GM20000 (cell line): ENCODE measurements at places on chromosomes 2 and 18.

- peak; percentile 39 for DNase-seq
Observed at GRCh38 chr18:3454365-3455089, 4.6 kb downstream of the TGIF1 start.

- DNase-seq = peak; percentile 79
Observed at GRCh38 chr2:45974762-45975408, 322.3 kb upstream of the EPAS1 start.

DNA sequence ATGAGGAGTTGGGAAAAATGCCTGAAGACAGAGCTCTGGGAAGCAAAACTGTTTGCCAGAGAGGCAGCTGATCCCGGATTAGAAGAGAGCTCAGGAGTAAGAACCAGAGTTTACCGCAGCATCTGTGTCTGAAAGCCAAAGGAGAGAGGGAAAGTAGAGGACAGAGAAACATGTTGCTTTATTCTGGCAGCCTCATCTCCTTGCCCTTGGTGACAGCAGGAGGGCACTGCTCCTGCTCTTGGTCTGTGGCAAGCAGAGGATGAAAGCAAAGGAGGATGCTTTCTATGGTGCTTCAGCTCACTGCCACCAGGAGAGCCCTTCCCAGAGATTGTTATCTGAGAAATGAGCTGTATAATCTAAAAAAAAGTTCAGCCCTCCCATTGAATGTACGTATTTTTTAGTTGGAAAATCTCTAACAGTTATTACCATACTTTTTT is 7.7 kb downstream of the SLC1A4 start:
- no peak for DNase-seq

DNA sequence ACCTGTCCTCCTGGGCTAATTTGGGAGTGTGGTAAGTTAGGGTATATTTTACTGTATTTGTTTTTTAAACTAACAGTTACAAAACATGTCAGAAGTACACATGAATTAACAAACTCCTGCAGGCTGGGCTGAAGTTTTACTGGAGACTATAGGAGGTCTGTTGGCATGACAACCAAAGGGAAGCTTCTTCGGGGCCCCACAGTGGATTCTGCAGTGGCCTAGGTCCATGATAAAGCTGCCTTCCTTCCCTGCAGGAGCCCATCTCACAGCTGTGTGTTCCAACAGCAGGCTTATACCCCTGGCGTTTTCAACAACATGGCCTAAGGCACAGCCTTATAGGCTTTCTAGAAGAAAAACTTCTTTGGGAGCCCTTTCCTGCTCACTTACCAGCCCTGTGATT is 128.0 kb upstream of the SETBP1 start:
- DNase-seq = no peak

- DNase-seq = no peak
Observed at GRCh38 chr2:161369311-161369710, 46.8 kb upstream of the TBR1 start.

DNA sequence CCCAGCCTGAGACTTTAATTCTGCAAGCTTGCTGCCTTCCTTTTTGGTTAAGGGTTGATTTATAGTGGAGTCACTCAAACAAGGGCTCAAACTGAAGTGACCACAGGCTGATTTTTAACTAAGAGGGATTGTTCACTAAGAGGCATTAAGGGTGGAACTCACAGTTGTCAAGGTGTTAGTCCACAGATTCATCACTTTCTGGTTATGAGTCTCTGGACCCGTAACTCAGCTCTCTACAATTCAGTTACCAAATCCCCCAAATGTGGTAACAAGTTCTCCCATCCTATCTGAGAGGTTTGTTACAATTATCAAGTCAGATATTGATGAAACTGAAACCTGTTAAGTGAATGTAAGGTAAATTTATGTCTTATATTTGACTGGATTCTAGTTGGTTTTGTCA is 185.9 kb upstream of the KLHL14 start:
- DNase-seq = no peak

- peak; percentile 92 for DNase-seq
Observed at GRCh38 chr2:241950413-241951315, 81.1 kb downstream of the RTP5 start.

GRCh38 chr2:99888617-99889016 is 253.8 kb downstream of the AFF3 start:
- no peak for DNase-seq

- no peak for DNase-seq
Observed at GRCh38 chr18:50629148-50629631, 69.3 kb downstream of the MAPK4 start.

GRCh38 chr2:98134172-98135005 is 47.4 kb downstream of the VWA3B start:
- DNase-seq = peak; percentile 82

DNA sequence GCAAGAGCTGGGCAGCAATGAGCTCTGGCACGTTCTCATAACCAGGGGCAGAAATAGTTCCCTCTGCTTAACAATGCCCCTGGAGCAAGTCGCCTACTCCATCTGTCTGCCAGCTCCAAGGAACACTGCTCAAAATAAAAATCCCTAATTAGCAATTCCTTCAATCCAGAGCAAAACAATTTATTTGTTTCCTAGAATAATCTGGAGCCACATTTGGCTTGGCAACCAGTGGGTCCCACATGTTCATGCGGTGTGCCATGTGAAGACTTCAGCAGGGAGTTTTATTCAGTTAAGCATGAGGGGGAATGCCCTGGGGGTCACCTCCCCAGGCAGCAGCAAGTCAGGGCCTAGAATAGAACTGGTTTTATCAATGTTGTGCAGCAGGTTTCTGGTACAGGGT is 7.6 kb upstream of the EGR4 start:
- DNase-seq = no peak

DNA sequence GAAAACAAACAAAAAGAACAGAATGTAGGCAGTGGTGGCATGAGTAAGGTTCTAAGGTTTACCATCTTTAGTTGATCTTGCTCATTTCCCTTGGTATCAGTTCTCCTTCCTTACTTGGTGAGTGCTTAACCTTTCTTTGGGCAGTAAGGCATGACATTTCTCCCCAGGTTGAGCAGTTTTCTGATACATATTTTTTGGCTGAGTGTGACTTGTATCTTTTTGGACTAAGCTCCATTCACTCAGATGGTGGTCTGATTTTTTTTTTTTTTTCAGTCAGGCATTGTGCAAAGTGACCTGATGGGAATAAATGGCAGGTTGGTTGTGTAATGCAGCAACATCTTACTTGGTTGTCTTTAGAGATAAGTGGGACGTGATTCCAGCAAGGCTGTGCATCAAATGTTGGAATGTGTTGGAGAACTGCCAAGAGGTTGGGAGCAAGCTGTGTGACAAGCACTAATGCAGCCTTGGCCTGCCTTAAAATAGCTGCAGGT is 15.1 kb downstream of the SPTBN1 start:
- no peak for DNase-seq

DNA sequence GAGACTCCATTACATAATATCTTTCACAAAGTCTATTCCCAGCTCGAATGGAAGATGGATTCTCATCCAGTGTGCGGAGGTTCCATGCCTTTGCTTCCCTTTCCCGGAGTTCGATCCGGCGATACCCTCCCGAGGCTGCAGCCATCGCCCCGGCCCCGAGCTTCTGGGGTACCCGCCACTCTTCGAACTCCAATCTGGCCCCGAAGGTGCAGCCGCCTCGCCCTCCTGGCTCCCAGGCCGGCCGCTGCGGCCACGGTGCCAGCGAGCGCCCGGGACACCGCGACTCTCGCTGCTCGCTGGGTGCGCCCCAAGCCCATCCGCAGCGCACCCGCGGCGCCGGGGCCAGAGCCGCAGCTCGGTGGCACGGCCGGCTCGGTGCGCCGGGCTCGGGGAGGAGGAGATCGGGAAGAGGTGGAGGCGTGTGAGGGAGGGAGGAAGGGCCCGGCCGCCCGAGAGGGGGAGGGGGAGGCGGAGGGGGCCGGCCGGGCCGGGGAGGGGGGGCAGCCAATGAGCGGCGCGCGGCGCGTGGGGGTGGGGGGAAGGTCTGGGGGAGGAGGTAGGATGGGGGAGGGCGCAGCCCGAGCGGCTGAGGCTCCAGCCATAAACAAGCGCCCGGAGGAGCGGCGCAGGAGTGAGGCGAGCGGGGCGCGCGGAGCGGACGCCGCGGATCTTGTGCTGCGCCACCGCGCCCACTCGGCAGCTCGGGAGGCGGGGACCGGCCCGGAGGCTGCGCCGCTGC is at the start of gene CRIM1:
Gene CRIM1 (plus strand): TSS at position 628 of the 739 bp plus-strand sequence. CDS start 515 bp downstream, outside the sequence.
- DNase-seq = peak; percentile 86

- DNase-seq = peak; percentile 15
Observed at GRCh38 chr2:177239932-177240630, 24.4 kb downstream of the NFE2L2 start.

DNA sequence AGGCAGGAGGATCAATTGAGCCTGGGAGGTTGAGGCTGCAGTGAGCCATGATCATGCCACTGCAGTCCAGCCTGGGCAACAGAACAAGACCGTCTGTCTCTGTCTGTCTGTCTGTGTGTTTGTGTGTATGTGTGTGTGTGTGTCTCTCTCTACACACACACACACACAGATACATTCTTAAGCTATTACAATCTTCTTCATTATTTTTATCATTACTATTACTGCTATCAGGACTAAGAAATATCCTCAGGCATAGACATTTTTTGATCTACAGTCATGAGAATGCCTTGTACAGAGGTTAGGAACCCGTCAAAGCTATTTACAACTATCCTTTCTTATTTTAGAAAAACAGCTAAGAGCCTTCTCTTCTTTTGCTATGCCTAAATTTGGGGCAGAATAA is 207.4 kb downstream of the NEDD4L start:
- DNase-seq = no peak

DNA sequence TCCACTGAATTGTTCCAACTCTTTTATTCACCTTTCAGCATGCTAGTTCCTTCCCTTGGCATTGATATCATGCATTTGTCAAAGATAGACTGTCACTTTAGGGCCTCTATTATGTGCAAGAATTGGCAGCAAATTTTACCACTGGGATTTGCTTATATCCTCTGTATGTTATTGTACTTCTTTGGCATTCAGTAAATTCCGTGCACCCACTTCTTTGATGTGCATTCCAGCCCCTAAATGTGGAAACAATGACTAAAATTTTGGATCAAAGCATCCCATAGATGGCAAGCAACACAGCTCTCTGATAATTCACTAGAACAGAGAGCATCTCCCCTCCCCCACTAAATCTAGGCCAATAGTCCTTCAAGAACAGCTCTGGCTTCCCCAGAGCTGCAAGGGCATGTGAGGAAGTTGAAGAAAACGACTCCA is 399.0 kb upstream of the HNRNPA3 start:
- DNase-seq = no peak

GRCh38 chr2:48467637-48468036 is 62.3 kb upstream of the STON1 start:
- no peak for DNase-seq

DNA sequence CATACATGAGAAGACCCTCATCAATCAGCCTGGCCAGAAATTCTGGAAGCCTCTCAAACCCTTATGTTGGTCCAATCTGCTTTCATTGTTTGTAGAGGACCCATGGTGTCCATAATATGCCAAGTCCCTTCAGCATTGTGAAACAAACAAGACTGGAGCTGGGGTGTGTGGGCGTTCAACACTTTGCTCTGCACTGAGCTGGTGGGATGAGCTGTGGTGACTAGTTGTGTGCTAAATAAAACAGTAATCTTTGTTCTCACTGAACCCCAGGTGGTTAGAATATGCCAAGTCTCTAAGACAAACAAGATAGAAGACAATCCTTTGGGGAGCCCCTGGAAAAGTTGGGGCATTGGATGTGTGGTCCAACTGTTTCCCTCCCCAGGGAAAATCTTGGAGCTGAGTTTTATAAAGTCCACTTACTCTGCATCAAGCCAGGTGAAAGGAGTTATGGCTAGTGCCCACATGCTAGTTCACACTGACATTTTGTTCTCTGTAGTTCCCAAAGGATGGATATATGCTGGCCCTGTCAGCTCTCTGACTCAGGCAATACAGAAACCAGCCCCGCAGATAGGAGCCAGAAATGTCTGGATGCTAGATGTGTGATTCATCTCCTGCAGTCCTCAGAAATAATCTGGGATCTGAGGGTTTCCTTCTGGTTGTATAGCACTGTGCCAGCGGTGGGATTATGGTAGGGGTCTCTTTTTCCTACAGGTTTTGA is 260.2 kb downstream of the TMX3 start:
- no peak for DNase-seq

DNA sequence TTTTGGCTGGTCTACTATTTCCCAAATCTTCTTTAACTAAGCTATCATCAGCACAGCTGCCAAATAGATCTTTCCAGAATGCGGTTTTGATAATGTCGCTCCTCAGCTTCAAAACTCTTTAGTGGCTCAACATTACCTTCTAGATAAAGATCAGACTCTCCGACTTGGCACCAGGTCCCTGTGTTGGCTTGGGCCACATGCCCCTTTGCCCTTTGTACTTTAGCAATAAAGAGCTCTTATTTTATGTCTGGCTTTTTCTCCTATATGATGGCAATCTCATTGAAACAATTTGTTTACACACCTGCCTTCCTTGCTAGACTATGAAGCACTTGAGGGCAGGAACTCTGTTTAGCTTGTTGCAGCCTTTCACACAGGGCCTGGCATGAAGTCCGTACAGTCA is 128.9 kb upstream of the GATA6 start:
- DNase-seq = no peak

GRCh38 chr2:95327861-95328260 is 30.7 kb downstream of the KCNIP3 start:
- no peak for DNase-seq

- DNase-seq = no peak
Observed at GRCh38 chr18:21345840-21346239, 103.8 kb downstream of the GREB1L start.

GRCh38 chr2:25056098-25056821 is 14.4 kb downstream of the EFR3B start:
- no peak for DNase-seq

GRCh38 chr18:69686861-69687260 is 260.8 kb downstream of the CD226 start:
- DNase-seq = no peak

GRCh38 chr2:98769784-98770183 is 38.9 kb upstream of the MGAT4A start:
- DNase-seq = no peak

- DNase-seq = no peak
Observed at GRCh38 chr2:206840999-206841398, 75.6 kb downstream of the FASTKD2 start.

DNA sequence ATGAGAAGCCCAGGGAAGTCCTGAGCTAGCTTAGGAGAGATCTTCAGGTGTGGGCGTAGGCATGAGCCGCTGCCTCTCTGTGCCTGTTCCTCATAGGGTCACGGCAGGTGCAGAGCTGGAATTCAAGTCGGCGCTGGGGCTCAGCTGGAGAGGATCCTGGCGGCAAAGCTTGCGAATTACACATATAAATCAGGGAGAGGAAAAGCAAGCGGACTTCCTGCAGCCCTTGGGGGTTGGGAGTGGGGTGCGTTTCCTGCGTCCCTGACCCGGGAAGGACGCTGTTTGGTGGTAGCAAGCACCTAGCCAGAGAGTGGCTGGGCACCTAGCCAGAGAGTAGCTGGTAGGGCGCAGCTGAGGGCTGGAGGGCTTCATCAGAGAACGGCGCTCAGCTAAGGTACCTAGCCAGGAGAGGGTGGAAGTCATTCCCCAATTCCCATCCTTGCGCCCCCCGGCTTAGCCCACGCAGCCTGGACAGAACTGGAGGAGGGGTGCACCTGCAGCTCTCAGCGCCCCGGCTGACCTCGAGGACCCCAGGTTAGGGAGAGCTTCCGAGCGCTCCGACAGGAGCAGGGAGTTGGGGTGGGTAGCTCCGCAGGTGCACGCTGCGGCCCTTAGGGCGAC is 459 bp upstream of the EFR3B start:
- DNase-seq = peak; percentile 37
